CD4-positive, alpha-beta memory T cell (primary cell): ENCODE measurements at places on chromosomes 1 and 21. TPM values are rescaled to one million over a fixed set of nuclear protein-coding genes. Genes with fewer than 3 reads are reported as not detected.

DNA sequence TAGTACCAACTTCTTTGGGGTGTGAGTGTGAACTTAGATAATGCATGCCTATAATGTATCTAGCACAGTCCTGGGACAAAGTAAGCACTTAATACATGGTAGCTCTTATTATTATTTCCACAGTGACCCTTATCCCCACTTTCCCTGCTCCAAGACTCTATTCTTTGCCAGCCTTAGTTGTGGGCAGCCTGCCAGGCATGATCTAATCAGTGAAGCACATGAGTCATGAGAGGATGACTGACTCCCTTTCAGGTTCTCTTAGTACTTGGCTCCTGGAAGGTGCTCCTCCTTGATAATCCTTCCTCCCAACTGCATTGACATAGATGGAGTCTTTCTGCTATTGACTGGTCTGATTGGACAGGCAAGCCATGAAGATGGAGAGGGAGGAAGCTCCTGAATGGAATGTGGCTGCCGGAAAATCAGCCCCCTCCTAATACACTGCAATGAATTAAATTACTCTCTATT, 17.4 kb upstream of the GNG12 start:
- no peak for DNase-seq

DNA sequence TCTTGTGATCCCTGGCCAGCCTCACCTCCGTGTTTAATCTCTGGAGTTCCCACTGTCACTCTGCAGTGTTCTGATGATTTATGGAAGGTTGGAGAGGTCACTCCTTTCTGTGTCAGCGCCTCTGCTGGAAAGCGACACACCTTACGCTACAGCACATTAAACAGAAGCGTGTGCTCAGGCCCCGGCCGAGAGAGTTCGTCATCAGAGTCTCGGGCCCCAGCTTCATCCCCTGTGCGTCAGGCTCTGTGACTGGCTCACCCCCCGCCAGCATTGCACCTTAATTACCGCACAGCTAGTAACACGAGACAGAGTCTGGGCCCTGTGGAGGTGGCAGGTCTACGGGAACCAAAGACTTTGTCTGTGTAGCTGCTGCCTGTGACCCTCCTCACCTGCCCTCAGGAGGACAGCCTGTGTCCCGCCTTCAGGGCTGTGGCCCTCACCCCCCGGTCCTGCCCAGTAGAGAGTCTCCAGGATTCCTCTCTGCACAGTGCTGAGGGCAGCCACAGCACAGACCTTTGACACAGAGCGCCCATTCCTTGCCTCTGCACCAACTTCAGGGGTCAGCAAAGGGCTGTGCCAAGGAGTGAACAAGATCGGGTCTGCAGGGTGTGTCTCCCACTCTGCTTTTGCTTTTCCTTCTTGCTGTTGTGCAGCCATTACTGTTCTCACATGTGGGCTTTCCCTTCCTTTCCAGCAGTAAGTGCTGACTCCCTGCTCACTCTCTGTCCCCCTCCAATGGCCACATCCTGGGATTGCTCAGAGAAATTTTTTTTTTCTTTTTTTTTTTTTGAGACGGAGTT, 157.6 kb downstream of the PGBD5 start:
- no peak for DNase-seq

DNA sequence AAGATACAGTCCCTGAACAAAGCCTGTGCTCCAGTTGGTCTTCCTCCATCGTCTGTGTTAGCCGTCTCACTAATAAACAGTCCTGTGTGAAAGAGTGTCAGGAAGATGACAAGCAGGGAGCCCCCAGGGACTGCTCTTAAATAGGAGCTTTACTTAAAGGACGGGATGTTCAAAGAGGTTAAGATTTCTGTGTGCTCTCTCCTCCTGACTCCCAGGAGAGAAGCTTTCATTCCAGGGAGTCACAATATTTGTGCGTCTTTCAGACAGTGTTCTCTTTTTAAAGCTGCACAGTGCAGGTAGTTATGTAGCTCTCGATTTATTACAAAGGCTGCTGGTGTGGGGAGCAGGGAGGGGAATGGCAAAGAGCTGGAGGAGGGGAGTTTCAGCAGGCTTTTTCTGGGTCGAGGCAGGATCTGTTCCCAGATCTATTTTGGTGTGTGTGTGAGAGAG, 43.5 kb downstream of the STYXL2 start:
- no peak for DNase-seq

DNA sequence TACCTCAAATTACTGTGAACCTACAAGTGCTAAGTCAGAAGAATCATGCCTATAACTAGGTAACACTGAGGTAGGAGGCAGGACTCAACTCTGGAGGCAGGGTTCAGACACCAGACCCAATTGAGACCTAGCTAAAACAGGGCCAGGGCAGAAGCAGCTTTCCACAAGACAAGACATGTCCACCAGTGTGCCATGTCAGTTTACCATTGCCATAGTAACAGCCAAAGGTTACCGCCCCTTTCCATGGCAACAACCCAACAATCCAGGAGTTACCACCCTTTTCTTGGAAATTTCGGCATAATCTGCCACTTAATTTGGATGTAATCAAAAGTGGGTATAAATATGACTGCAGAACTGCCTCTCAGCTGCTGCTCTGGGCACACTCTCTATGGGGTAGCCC, 432.3 kb downstream of the DPYD start:
- DNase-seq, result no peak

DNA sequence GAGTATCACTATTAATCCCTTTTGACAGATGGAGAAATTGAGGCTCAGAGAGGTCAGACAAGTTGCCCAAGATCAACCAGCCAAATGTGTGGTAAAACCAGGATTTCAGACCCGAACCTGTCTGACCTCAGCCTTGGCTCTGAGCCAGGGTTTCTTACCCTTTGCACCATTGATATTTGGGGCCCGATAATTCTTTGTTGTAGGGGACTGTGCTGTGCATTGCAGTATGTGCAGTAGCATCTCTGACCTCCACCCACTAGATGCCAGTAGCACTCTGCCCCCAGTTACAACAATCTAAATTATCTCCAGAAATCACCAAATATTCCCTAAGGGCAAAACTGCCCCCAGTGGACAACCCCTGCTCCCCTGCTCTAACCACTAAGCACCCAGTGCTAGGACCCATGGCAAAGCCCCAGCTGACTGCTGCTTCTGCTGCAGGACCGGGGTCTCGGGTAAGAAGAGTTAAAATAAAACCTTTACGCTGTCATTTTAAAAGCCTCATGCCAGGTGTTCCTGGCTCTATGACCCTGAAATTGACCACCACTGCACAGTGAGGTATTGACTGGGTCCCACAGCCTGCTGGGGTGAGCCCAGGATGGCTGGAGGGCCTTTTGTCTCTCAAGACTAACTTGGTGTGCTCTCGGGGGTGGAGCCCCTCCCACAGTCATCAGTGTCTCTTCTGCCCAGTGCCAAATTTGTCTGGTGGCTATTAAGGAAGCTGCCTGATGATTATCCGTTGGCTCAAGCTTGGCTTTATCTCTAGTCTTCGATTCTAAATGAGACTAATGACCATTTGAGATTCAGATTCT, 5.6 kb upstream of the MAN1C1 start:
- DNase-seq, result peak; percentile 39

- no peak for DNase-seq
Measured at GRCh38 chr1:198253668-198254067, 96.9 kb downstream of the NEK7 start.

GRCh38 chr1:85661767-85662166, 46.5 kb downstream of the ZNHIT6 start:
- DNase-seq, result no peak

GRCh38 chr1:170247751-170248521, 102.2 kb downstream of the NTMT2 start:
- DNase-seq, result no peak

- peak; percentile 49 for DNase-seq
Measured at GRCh38 chr21:35102488-35103371, 53.6 kb upstream of the RUNX1 start.

Gene KRTAP19-3
- not detected for polyA plus RNA-seq

Gene OR6N1
- polyA plus RNA-seq, result not detected

Gene CD244
- polyA plus RNA-seq, result 0.95 TPM

Gene ASTN1
- not detected for polyA plus RNA-seq

Gene MRPL37
- polyA plus RNA-seq, result 53.2 TPM
